ENCODE measurements at places on chromosomes 4 and X. TPM values are rescaled to one million over a fixed set of nuclear protein-coding genes. Genes with fewer than 3 reads are reported as not detected.
A peak's percentile ranks its signal among the peaks of the same experiment; 100 is the strongest.

- DNase-seq: no peak
These were observed 6.8 kb downstream of the RBM47 start for GRCh38 chr4:40622913-40623312.

GRCh38 chr4:7460566-7460965 lies 25.8 kb upstream of the PSAPL1 start:
- DNase-seq: no peak

- no peak for DNase-seq
These were observed 249.4 kb downstream of the NDST4 start for GRCh38 chr4:114864060-114864459.

DNA sequence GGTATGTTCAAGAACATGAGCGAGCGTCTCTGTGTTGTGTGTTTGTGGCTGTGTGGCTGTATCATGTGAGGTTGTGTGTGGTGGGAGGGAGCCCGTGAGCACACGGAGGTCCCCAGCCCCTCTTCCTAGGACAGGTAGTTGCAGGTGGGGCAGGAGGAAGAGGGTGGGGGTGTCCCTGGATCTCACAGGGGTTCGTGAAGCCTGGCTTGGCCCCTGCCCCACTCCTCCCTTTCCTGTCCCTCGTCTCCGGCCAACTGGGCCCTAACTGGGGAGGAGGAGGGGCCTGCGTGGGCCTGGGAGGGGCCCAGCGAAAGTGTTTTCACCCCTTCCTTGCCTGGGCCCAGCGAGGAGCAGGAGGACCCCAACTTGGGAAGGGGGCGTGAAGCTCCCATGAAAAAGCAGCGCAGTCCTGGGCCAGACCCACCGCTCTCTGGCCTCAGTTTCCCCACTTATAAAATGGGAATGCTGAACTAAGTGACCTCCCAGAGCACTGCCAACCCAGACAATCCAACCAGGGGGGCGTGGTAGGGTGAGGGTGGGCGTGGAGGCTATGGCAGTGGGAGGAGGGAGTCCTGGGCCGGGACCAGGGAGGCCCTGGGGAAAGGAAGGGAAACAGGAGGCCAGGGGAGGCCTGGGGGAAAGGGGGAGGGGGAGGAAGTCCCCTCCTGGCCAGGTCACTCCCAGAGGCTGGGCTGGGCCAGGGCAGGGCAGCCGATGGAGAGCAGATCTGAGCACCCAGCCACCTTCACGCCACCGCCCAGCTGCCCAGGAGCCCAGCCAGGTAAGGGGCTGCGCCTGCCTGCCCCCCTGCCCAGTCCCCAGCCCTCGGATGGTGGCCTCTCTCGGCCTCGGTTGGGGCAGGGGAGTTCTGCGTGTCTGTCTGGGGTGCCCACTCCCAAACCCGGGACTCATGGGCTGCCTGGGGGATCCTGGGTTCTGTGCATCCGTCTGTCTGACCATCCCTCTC lies at the start of gene AVPR2:
Gene AVPR2, plus strand, starts transcription at position 683 of the 967 bp plus-strand sequence. CDS start 473 bp downstream, outside the sequence.
- no peak for DNase-seq

DNA sequence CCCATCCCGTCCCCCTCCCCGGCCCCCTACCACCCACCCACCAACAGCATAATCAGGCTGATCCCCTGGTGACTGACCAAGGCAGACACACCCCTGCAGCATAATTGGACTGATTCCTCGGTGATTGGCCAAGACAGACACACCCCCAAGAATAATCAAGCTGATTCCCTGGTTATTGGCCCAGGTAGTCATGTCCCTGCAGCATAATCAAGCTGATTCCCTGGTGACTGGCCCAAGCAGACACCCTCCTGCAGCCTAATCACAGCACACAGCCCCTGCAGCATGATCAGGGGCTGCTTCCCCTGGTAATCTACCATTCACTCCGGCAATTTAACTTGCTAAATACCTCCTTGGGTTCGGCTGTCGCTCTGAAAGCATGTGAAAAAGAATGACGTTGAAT lies 47.5 kb upstream of the STS start:
- DNase-seq: no peak

DNA sequence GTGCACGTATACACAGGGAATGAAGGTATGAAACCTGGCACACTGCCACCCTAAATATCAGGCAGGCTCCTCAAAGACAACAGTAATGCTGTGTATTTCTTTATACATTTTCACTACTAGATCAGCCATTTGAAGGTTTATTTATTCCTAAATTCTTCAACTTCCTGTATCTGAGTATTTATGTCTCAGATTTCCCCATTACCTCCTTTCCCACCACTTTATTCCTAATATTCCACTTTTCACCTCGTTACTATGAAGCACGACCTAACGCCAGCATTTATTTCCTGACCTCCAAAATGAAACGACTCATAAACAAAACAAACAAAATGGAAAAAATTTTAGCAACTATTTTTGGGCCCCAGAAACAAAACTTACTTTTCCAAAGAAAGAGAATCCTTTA lies 69.6 kb downstream of the MAML3 start:
- DNase-seq: no peak

DNA sequence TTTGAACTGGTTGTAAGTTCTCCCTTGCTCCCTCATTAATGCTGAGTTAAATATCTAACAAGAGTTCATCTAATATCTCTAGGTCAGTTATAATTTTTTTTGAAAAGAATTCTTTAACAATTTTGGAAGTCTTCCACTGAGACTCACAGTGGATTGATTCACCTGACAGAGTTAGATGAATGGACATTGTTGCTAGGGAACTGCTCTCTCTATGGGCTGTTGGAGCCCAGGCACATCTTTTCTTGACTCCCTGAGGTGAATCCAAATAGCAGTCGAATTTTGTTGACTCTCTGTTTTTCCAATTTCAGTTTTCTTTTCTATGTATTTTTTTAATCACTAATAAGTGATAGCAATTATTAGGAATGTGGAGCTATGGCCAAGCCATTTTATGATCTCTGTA lies 996.1 kb upstream of the PABPC4L start:
- no peak for DNase-seq

DNA sequence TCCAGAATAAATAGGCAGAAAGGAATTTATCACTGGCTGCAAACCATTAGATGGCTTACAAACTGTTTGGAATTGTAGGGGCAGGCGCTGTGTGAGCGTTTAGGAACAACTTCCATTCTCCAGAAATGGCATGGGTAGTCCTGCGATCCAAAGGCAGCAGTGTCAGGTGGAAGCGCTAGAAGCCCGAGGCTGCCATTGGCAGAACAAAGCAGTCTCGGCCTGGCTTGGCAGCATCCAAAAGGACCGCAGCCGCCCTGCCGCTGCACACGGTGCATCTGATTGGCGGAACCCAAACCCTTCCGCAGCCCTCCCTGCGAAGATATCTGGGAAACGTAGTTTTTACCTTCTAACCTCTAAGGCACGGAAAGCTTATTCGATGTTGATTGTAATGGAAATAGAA lies 23.6 kb upstream of the YTHDC1 start:
- DNase-seq: peak; percentile 55

DNA sequence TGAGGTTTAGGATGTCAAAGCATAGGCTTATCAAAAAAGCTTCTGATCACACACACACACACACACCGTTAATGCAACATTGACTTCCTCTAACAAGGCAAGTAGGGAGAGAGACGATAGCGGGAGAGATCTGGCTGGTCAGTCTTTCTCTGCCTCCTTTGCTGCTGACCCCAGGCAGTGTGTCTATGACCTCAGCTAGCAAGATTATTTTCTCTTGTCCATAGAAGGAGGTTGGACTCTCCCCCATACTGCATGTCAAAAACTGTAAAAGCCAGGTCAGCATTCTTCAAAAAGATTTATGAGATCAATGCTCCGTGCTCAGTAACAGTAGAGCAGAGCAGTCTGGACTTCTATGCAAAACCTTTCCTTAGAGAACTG lies 63.5 kb upstream of the PGM2 start:
- DNase-seq: no peak

- no peak for DNase-seq
These were observed 13.5 kb downstream of the NSUN7 start for GRCh38 chr4:40763228-40763716.

- no peak for DNase-seq
These were observed 469 bp downstream of the IRS4 start for GRCh38 chrX:108735679-108736508.

- DNase-seq: no peak
These were observed 113.4 kb downstream of the ZAR1 start for GRCh38 chr4:48603366-48604003.

- no peak for DNase-seq
These were observed 572.7 kb upstream of the TENM3 start for GRCh38 chr4:181670506-181670905.

GRCh38 chrX:132909643-132910042 lies 48.8 kb downstream of the HS6ST2 start:
- no peak for DNase-seq

DNA sequence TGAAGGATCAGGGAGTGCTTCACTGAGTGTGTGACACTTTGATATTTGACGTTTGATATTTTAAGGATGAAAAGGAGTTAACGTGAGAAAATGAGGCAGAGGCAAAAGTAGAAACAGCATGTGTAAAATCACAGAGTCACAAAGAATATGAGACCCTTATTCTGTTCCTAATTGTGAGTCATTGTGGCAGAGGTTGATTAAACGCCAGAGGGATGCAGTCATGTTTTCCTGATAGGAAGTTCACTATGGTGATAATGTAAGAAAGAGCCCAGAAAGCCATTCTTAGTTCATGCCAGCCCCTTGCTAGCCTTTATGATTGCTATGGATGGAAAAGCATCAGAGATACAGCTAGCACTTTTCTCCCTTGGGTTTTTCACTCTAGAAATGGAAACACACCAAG lies 33.5 kb upstream of the IGSF1 start:
- DNase-seq: no peak

GRCh38 chrX:9855561-9856283 lies 69.5 kb downstream of the SHROOM2 start:
- DNase-seq: no peak

DNA sequence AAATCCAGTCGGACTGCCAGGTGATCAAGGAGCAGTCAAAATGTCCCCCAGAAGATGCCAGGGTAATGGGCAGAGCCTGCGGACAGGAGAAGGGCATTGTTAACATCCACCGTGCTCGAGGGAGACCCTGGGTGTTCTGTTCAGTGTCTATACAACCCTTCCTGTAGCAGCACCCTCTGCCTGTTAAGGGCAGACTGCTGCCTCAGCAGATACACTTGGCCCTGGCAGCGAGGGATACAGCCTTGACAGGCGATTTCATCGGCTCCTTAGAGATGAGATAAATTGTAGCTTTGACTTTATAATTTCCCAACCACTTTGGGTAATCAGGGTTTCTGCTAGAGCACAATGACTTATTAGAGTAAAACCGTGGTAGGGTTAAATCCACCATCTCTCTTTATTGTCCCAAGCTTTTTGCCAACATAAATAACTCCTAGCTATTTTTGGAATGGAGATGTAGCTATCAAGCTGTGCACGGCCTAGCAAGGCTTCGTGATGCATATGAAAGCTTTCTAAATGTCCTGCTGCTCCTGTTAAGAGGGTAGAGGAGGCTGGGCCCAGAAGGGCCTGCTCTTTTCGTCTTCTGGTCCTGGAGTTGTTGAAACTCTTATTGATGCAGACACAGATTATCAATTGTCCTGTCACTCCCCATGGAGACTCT lies 195.9 kb downstream of the CPEB2 start:
- DNase-seq: no peak

GRCh38 chr4:2263926-2264321 lies 2.0 kb upstream of the MXD4 start:
- no peak for DNase-seq

DNA sequence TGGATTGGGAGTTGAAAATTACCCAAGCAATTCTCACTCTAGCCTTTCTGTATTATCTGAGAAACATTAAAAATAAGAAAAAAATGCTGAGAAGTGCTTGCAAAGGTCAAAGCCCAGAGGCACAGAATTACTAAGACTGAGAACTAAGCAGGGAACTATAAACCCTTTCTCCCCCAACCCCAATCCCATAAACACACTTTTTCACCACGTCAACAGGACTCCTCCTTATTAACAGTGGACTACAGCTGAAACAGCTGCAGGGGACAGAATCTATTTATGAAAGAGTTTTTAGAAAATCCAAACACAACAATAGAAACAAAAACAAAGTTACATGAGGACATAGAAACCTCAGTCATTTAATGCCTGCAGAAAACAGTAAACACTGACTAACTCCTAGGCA lies 984.1 kb downstream of the TRAM1L1 start:
- no peak for DNase-seq

DNA sequence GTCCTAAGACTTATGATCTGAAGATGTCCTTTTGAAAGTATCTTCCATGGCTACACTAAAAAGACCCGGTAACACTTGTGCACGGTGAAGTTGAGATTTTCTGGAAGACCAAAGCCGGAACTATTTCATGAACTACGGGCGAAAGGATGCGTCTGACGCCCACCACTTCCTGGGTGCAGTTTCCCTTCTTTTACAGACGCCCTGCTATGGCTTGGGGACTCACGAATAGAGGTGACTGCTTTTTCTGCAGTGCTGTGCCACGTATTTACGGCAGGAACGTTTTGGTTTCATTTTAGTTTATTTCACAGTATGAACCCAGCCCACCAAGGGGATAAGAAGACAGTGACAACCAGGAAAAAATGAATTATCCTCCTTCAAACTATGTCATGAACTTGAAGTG lies 180.4 kb downstream of the AFAP1 start:
- DNase-seq: no peak

- DNase-seq: no peak
These were observed 605.1 kb downstream of the BCOR start for GRCh38 chrX:39492497-39493162.

DNA sequence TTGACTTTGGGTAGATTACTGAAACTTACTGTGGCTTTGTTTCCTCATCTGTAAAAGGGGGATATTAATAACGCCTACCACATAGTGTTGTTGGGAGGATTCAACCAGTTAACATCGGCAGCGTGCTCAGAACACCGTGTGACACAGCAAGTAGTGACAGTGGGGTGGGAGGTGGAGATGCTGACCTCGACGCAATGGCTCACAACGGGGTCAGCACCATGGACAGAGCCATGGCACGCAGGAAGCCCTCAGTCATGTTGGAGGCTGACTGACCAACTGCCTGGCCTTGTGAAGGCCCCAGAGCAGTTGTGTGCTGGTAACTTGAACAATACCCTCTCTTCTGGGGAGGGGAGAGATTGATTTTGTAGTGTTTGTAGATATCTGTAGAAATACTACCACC lies 93.2 kb downstream of the WFS1 start:
- peak; percentile 68 for DNase-seq

DNA sequence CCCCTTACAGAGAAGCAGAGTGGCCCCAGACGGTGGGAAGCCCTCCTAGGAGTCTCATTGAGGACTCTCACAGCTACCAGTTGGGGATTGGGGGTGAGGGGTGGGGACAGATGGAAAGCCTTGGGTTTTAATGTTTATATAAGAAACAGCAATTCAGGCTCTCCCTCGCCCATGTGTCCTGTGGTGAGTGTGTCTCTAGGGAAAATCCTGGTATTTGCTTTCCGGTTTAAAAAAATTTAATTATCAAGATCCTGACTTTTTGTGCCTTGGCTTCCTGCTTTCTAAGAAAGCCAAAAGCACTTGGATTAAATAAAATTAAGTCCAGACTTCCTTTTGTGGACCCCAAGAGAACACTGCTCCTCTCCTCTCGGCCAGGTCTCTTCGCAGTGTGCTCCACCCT lies 93.8 kb downstream of the SOWAHB start:
- no peak for DNase-seq

- DNase-seq: no peak
These were observed 19.8 kb upstream of the TMLHE start for GRCh38 chrX:155632431-155633100.

GRCh38 chr4:141909541-141909940 lies 273.2 kb downstream of the IL15 start:
- DNase-seq: no peak

SLC25A43 gene
- total RNA-seq: 6.9 TPM

ZNF630 gene
- total RNA-seq: 2.1 TPM

MAGT1 gene
- total RNA-seq: 41.0 TPM

P2RY10 gene
- not detected for total RNA-seq

GUCY1A1 gene
- total RNA-seq: 0.75 TPM

JADE3 gene
- 18.8 TPM for total RNA-seq

TMEM154 gene
- total RNA-seq: 0.44 TPM

GRPR gene
- 0.68 TPM for total RNA-seq
